ENCODE measurements at places on chromosomes 6 and 20. TPM values are rescaled to one million over a fixed set of nuclear protein-coding genes. Genes with fewer than 3 reads are reported as not detected.

The TSPO2 gene
- polyA plus RNA-seq = 0.88 TPM

DNA sequence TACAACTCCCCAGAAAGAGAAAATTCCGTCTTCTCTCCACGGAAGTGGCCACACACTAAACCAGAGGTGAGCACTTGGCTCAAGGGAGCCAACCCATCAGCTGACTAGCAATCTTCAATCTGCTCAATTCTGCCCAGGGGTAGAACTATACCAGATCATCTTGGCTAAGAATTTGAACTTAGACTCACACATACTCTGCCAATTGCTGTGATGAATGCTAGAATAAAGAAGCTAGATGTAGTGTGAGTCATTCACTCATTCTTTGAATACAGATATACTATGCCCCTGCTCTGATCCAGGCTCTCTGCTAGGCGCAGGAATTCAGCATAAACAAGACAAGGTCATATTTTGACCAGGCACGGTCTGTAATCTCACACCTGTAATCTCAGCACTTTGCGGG lies 147.9 kb upstream of the SHLD1 start:
- no peak overlapping the region for H3K4me3 ChIP-seq
- H3K36me3 ChIP-seq = peaks cover 9% of the 10 kb centered on the region
- no peaks in the 10 kb centered on the region for H3K27me3 ChIP-seq
- H3K4me1 ChIP-seq = no peaks in the 10 kb centered on the region
- no peak for DNase-seq

GRCh38 chr6:109978174-109979032 lies at the start of gene GPR6:
Gene GPR6, plus strand, starts transcription at chr6:109978311. Its CDS starts 802 bp downstream, at chr6:109979113.
- H3K36me3 ChIP-seq = no peaks in the 10 kb centered on the region
- peaks cover 5% of the 10 kb centered on the region for H3K27me3 ChIP-seq
- no peak within 1 kb of the TSS for H3K4me3 ChIP-seq
- no peak within 1 kb of the TSS for H3K27ac ChIP-seq
- peak; percentile 94 for DNase-seq
- no peaks in the 10 kb centered on the region for H3K4me1 ChIP-seq

DNA sequence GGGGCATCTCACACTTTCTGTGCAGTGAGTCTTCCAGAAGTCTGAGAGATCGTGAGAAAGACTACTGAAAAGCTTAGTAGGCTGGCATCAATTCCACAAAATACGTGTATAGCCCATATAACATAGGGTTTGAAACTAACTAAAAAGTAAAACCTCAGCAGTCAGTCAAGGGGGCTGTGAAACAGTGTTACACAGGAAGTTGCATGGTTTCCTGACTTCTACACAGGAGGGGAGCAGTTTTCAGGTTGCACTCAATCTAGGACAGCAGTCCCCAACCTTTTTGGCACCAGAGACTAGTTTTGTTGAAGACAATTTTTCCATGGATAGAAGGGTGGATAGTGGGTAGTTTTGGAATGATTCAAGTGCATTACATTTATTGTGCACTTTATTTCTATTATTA lies 4.7 kb upstream of the LY86 start:
- H3K27me3 ChIP-seq = no peaks in the 10 kb centered on the region
- no peak for DNase-seq
- H3K4me1 ChIP-seq = no peaks in the 10 kb centered on the region
- H3K27ac ChIP-seq = no peak overlapping the region
- no peak overlapping the region for H3K4me3 ChIP-seq

The PDYN gene
- polyA plus RNA-seq = not detected

GRCh38 chr6:23681743-23682142 lies 444.3 kb upstream of the NRSN1 start:
- no peak overlapping the region for H3K4me3 ChIP-seq
- no peaks in the 10 kb centered on the region for H3K27me3 ChIP-seq
- no peaks in the 10 kb centered on the region for H3K4me1 ChIP-seq
- no peaks in the 10 kb centered on the region for H3K36me3 ChIP-seq
- no peak for DNase-seq

GRCh38 chr6:12818324-12818723 lies 101.8 kb downstream of the PHACTR1 start:
- H3K27ac ChIP-seq = no peak overlapping the region
- DNase-seq = no peak
- H3K36me3 ChIP-seq = no peaks in the 10 kb centered on the region

The LST1 gene
- 14.8 TPM for polyA plus RNA-seq

DNA sequence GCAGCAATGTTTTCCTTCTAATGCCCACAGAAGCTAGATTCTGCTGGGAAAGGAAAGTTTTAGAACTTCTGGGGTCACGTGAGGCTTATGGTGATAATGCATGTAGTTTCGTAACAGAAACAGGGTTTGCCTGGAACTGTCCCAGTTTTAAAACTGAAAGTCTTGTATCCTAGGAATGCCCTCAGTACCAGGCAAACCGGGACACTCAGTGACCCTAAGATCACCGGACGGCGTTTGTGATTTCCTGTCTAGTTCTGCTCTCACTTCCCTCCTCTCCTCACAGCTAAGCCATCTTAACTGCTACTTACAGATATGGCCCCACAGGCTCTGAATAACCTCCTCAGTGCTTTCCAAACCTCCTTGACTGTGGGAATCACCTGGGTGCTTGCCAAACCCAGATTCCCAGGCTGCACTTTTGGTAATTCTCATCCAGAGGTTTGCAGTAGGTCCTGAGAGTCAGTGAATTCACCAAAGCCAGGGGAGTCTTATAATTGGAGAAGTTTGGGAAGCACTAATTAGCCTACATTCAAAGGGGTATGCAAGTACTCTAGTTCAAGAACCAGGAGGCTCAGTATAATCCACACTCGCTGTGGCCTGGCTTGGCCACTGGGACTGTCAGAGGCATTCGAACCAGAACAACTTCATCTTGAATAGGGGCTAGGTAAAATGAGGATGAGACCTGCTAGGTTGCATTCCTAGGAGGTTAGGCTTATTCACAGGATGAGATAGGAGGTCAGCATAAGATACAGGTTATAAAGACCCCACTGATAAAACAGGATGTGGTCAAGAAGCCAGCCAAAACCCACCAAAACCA lies 231.6 kb upstream of the MYLIP start:
- H3K4me3 ChIP-seq = no peak overlapping the region
- peak overlapping the region; percentile 48 for H3K27ac ChIP-seq
- DNase-seq = peak; percentile 42
- no peaks in the 10 kb centered on the region for H3K36me3 ChIP-seq
- H3K27me3 ChIP-seq = no peaks in the 10 kb centered on the region
- H3K4me1 ChIP-seq = no peaks in the 10 kb centered on the region

DNA sequence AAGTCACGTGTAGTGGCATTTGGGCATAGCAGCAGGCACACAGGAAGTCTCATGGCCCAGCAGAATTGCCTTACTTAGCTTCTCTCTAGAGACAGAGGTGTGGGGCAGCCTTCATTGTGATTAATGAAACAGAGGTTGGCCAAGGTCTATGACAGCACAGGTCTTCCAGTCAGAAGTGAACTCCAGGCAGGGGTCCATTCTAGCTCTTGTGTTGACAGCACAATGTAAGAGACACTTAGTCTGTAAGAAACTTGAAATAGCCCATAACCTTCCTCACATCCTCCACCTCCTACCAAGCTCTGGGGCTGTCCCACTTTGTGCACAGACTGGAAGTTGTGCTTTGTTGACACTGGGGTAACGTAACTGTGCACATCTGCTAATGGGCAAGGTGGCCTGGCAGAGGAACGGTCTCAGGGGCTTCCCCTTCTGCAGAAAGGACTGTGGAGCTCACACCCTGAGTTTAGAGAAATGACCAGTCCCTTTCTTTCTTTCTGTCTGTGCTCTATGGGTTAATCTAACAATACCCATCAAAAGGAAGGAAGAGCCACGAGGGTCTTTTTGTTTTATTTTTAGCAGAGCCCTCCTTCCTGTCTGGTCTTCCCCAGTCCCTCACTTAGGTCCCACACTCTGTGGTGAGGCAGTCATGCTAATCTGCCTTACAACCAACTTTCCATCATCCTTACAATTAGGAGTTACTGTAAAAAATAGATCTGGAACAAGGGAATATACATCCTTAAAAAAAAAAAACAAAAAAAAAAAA lies 35.6 kb upstream of the TAGAP start:
- H3K36me3 ChIP-seq = no peaks in the 10 kb centered on the region
- no peak overlapping the region for H3K4me3 ChIP-seq
- H3K4me1 ChIP-seq = no peaks in the 10 kb centered on the region
- no peak overlapping the region for H3K27ac ChIP-seq
- DNase-seq = no peak

The PRICKLE4 gene
- 1.4 TPM for polyA plus RNA-seq

The POU3F2 gene
- not detected for polyA plus RNA-seq

GRCh38 chr6:111550953-111551352 lies 54.7 kb downstream of the TRAF3IP2 start:
- no peaks in the 10 kb centered on the region for H3K27me3 ChIP-seq
- H3K27ac ChIP-seq = peak overlapping the region; percentile 12
- DNase-seq = peak; percentile 54
- H3K4me1 ChIP-seq = peaks cover 18% of the 10 kb centered on the region
- no peak overlapping the region for H3K4me3 ChIP-seq

DNA sequence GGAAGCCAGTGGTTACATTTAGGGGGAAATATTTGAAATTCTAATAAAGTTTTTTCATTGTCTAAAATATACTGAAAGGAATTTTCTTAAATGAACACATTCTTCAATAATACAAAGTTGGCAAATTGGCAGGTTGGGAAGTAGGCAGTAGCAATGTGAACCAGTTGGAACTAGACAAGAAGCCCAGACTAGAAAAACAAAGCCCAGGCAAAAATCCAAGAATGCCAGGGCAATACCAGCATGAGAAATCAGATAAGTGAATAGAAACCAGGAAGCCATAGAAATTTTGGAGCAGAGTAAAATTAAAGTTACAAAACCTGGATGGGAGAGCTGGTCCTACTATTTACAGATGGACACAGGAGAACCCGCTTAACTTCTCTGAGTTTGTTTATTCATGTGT lies 52.2 kb downstream of the TPBG start:
- H3K4me1 ChIP-seq = no peaks in the 10 kb centered on the region
- H3K4me3 ChIP-seq = no peak overlapping the region
- no peak overlapping the region for H3K27ac ChIP-seq
- H3K36me3 ChIP-seq = no peaks in the 10 kb centered on the region
- no peak for DNase-seq
- no peaks in the 10 kb centered on the region for H3K27me3 ChIP-seq

DNA sequence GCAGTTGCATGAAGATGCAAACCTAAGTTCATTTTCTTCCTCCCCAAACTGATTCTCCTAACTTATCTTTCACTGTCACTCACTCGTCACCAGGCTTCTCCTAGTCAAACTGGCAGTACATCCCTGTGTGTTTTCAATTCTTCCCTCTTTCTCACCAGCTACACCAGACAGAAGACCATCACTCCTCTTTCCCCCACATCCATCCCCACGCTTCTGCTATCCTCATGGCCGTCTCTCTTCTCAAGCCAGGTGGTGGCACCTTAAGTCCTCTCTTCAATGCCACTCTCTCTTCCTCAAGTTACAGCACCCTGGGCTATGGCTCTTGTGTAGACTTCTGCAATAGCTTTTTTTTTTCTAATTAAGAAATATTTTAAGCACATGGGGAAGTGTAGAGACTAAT lies 14.4 kb upstream of the TREM2 start:
- no peak overlapping the region for H3K4me3 ChIP-seq
- no peaks in the 10 kb centered on the region for H3K36me3 ChIP-seq
- no peak overlapping the region for H3K27ac ChIP-seq
- no peaks in the 10 kb centered on the region for H3K4me1 ChIP-seq
- no peaks in the 10 kb centered on the region for H3K27me3 ChIP-seq

DNA sequence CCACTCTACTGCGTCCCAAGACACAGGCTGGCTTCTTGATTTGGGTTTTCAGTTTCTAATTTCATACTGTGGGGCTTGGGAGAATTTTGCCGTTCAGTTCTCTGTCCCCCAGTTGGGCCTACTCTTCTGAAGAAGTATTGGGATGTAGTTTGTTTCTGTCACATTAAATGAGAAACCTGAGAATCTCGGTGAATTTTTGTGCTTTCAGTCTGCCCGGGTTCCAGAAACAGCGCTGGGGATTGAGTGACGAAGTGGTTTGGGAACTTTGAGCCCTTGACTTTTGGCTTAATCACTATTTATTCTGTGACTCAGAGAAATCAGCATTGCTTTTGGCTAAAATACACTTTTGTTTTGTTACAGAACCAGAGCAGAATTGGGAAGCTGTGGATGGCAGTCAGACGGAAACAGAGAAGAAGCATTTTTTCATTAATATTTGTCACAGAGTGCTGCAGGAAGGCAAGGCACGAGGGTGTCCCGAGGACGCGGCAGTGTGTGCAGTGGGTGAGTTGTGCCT lies 74.0 kb downstream of the IGF2R start:
- H3K36me3 ChIP-seq = peaks cover 37% of the 10 kb centered on the region
- peaks cover 9% of the 10 kb centered on the region for H3K4me1 ChIP-seq
- H3K4me3 ChIP-seq = no peak overlapping the region
- no peak overlapping the region for H3K27ac ChIP-seq
- DNase-seq = no peak
- no peaks in the 10 kb centered on the region for H3K27me3 ChIP-seq

DNA sequence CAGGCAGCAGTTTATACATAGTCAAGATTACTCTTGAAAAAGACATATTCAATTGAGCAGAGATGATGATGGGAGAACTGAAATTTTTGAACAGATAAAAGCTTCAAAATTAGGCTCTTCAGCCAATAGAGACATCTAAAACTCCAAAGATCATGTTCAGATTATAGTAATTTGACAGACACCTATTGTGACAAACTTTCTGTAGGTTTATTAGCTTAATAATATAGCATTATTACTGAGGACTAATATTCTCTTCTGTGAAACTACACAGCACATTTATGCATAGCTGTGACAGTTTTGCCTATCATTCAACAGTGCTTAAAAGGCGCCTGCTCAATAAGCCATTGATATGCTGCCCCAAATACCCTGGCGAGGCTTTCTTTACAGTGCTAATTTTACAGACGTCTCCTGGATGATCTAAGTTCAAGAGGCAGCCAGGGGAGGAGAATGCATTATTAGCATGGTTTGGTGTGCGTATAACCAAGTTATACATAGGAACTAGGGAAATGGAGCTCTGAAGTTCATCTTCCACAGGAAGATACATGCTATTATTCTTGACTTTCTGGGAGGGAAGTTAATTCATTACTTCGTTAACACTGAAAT lies 21.5 kb downstream of the PLAGL1 start:
- H3K27ac ChIP-seq = no peak overlapping the region
- no peak for DNase-seq
- no peaks in the 10 kb centered on the region for H3K4me1 ChIP-seq
- no peaks in the 10 kb centered on the region for H3K36me3 ChIP-seq
- no peaks in the 10 kb centered on the region for H3K27me3 ChIP-seq

- no peak overlapping the region for H3K4me3 ChIP-seq
- no peaks in the 10 kb centered on the region for H3K4me1 ChIP-seq
- H3K27ac ChIP-seq = peak overlapping the region; percentile 5
- DNase-seq = peak; percentile 39
Measured at GRCh38 chr6:138429761-138430160, 25.7 kb downstream of the HEBP2 start.

DNA sequence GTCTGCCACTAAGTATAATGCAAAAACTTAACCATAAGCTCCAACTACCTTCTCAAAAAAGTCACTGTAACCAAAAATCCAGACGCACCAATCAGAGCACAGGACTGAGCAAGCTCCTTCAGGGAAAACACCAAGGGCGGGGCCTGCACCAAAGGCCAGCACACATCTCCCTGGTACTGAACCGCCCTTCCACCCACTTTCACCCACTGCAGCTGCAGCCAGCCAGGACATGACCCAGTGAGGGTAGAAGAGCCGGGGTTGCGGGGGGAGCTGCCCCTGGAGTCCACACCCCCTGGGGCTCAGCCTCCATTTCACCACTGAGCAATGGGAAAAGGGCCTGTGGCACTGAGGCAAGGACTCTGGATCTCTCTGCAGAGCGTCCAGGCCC lies 54.3 kb downstream of the TAF4 start:
- H3K27me3 ChIP-seq = no peaks in the 10 kb centered on the region
- no peaks in the 10 kb centered on the region for H3K4me1 ChIP-seq
- no peak overlapping the region for H3K4me3 ChIP-seq
- no peak for DNase-seq

The XKR7 gene
- not detected for polyA plus RNA-seq

GRCh38 chr20:1326031-1326930 lies 2.7 kb downstream of the SDCBP2 start:
- peak overlapping the region; percentile 89 for H3K4me3 ChIP-seq
- no peaks in the 10 kb centered on the region for H3K27me3 ChIP-seq
- peak overlapping the region; percentile 99 for H3K27ac ChIP-seq

Measured in kidney (tissue), 22 donors.